ENCODE measurements at places on chromosomes 2 and 18. TPM values are rescaled to one million over a fixed set of nuclear protein-coding genes. Genes with fewer than 3 reads are reported as not detected.

DNA sequence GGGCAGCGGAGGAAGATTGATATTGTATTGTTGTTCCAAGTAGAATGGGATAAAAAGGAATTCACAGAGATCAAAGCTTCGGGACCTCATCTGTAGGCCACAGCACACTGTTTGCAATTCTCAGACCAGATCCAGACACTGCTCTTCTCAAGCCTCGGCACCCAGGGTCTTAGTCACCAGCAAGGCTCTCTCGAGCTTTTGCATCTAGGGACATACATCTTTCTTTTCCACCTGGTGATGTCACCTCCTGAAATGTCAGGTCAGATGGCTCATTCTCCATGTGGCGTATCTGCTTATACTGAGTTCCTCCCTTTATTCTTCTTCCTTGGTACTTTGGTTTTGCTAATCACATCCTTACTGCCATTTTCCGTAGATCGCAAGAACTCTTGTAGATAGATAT, 42.9 kb upstream of the SNTG2 start:
- DNase-seq: no peak
- no peaks in the 10 kb centered on the region for H3K27me3 ChIP-seq
- no peaks in the 10 kb centered on the region for H3K4me1 ChIP-seq
- H3K27ac ChIP-seq: no peak overlapping the region
- no peak overlapping the region for H3K4me3 ChIP-seq
- H3K36me3 ChIP-seq: no peaks in the 10 kb centered on the region

C18orf54 gene
- 1.8 TPM for total RNA-seq

FABP1 gene
- under 0.01 TPM for total RNA-seq

DNA sequence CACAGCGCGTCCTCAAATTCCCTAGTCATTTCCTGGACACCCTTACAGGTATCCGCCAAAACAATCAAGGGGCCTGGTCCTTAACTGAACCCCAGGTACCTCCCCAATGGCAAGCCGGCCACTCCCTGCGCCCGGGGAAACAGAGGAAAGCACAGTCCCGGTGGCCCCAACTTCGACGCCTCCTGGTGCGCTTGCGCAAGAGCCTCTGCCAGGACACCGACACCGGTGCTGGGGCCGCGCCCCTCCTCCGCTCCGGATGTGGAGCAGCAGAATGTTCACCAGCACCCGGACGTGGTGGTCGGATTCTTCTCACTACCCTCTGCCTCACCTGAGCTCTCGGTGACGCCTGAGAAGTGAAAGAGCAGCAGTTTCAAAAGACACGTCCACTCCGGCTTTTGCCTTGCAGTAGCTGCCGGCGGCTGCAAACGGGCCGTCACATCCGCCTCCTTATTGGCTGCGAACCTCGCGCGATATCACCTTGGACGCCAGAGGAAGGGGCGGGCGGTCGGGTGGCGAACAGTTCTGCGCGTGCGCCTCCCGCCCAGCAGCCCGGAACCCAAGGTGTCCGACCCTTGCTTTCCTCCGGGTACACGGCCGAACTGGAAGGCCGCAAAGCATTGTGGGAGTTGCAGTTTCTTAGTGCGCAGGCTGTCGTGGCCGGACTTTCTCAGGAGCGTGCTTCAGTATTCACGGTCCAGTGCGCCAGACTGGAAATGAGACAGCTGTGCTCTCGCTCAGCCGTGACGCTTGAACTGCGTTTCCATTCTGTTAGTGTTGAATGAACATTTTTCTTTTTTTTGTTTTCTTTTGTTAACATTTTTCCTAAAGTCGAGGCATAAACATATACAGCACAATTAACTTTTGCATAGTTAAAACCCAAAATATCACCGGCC, at the start of gene TXNDC9:
Gene TXNDC9, minus strand, starts transcription at position 423 of the 893 bp plus-strand sequence. CDS start 3,123 bp downstream, outside the sequence.
- H3K36me3 ChIP-seq: peaks cover 21% of the 10 kb centered on the region
- H3K4me1 ChIP-seq: peaks cover 10% of the 10 kb centered on the region
- peak within 1 kb of the TSS; percentile 81 for H3K27ac ChIP-seq
- H3K27me3 ChIP-seq: no peaks in the 10 kb centered on the region
- DNase-seq: peak; percentile 96

- DNase-seq: peak; percentile 52
- H3K27ac ChIP-seq: no peak overlapping the region
- H3K27me3 ChIP-seq: no peaks in the 10 kb centered on the region
- no peak overlapping the region for H3K4me3 ChIP-seq
- peaks cover 24% of the 10 kb centered on the region for H3K4me1 ChIP-seq
Measured at GRCh38 chr2:160141419-160141818, 58.7 kb downstream of the ITGB6 start.

DNA sequence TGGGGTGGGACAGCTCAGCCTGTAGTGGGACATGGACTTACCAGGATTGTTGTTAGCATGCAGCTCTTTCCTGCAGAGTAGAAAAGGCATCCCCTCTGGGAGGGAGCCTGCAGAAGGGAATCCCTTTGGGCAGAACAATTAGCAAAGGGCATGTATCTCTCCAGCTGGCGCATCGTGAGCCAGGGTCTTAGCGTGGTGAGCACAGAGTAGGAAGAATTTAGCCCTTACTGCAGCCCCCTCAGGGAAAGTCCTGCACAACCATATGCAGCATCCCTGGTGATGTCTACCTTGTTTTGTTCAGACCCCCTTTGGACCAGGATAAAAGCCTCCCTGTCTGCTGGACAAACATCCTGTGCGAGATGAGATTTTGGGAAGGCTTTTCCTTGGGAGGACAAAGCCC, 292.1 kb downstream of the SLC4A3 start:
- no peak overlapping the region for H3K4me3 ChIP-seq
- no peaks in the 10 kb centered on the region for H3K36me3 ChIP-seq
- no peaks in the 10 kb centered on the region for H3K27me3 ChIP-seq
- H3K4me1 ChIP-seq: no peaks in the 10 kb centered on the region
- no peak for DNase-seq

CHRNG gene
- total RNA-seq: not detected

DNA sequence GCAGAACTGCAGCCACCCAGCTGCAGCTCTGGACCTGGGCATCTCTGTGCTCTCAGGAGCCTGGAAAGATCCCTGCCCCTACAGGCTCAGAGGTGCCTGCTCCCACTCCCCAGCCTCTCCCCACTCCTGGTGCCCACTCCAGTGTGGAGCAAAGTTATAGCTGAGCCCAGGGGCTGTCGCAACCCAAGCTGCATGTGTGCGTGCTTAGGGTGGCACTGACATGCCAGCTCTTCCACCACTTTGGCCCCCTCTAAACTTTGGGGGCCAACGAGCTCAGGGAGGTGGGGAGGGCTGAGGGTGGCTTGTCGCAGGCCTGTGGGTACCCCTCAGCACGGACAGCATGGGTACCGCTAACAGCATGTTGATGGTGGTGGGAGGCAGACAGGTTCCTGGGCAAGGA, 126.3 kb upstream of the FHL2 start:
- H3K36me3 ChIP-seq: no peaks in the 10 kb centered on the region
- H3K4me1 ChIP-seq: no peaks in the 10 kb centered on the region
- DNase-seq: no peak

DNA sequence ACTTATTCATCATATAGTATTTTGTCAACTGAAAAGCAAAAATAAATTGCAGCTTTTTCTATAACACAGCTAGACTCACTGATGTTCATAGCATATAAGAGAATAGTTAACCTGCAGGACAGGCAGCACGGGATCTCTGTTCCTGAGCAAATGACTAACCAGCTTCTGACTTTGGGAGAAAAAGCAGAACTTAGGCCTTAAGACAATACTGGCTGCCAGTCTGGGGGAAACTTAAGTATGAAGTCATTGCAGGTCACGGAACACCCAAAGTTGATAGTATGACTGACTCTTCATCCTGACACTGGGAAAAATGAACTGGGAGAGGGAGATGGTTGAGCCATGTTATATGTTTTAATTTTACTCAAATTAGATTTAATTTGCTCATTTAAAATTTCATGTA, 113.0 kb downstream of the DPP4 start:
- no peak overlapping the region for H3K27ac ChIP-seq
- no peaks in the 10 kb centered on the region for H3K27me3 ChIP-seq
- H3K4me3 ChIP-seq: no peak overlapping the region
- H3K36me3 ChIP-seq: no peaks in the 10 kb centered on the region
- DNase-seq: no peak

- no peaks in the 10 kb centered on the region for H3K27me3 ChIP-seq
- no peak overlapping the region for H3K27ac ChIP-seq
- no peak overlapping the region for H3K4me3 ChIP-seq
- peak; percentile 43 for DNase-seq
- peaks cover 8% of the 10 kb centered on the region for H3K4me1 ChIP-seq
- H3K36me3 ChIP-seq: peaks cover 5% of the 10 kb centered on the region
Measured at GRCh38 chr18:22983175-22983574, 50.0 kb downstream of the RBBP8 start.

ANKRD62 gene
- not detected for total RNA-seq

Data from osteoblast (primary cell).